ENCODE measurements at places on chromosomes 7 and 10.

- DNase-seq = no peak
Measured at GRCh38 chr7:126411032-126411820, 841.5 kb downstream of the GRM8 start.

DNA sequence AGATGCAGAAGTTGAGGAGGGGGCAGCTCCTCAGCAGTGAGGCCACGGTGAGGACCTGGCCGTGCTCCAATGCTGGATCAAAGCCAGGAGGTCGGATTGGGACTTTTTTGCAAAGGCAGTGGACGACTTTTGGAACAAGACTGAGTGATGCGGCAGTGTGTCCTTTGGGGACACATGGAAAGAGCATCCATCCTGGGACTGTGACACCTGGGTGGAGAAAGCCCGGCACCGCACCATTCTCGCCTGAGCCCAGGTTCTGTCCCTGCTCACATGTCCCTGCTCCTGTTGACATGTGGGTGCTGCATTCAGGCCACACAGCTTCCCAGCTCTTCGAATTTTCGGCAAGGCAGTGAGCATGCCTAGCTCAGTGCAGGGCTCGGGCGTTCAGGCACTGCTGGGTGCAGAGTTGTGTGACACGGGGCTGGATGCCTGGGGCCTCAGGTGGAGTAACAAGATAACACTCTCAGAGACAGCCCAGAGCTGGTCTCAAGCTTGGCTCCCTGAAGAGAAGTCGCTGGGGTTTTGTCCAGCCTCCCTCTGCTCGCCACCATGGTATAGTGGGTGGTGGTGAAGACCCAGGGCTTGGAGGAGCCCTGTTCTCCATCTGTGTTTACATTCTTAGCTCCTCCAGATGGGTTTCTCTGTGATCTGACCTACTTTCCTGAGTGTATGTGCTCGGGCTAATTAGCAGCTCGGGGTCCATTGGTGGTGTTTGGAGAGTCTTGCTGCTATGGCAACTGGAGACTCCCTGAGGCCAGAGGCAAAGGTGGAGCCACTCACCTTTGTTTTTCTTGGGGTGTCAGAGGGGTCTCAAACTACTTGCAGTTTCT, 111.7 kb upstream of the BTBD16 start:
- DNase-seq = no peak

DNA sequence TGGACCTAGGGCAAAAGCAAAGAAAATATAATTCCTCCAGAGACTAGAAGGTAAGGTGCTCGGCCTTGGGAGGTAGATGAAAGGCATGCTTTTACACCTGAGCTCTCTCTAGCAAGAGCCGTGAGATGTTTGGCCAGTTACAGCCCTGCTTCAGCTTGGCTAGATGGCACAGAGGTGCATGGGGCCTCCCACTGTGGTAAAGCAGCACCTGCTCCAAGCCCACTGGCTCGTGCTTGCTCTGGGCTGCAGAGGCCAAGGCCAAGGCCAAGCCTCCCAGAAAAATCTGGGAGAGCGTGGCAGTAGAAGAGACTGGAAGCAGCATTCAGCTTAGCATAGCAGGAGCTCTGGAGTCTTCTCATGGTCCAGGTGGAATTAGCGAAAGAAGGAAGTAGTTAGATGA, 31.0 kb upstream of the OPALIN start:
- no peak for DNase-seq

GRCh38 chr10:103282961-103283360, 6.0 kb downstream of the INA start:
- DNase-seq = no peak

- DNase-seq = no peak
Measured at GRCh38 chr7:85205754-85206153, 18.9 kb upstream of the SEMA3D start.

- no peak for DNase-seq
Measured at GRCh38 chr10:6493521-6494441, 86.3 kb downstream of the PRKCQ start.

DNA sequence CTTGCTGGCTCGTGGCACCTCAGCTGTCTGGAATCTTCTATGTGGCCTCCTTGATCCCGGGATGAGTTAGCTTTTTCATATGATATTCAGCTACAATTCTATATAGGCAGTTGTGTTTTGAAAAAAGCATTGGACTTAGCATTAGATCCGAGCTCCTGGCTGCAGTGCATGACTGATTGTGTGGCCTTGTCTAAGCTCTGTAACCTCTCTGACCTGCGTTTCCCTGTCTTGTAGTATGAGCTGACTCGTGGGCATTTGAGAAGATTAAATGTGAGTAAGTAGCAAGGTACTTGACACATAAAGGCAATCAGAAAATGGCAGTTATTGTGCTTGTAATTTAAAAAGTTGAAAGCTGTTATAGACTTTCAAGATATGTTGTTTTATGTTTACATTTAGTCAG, 85.9 kb downstream of the CCNY start:
- DNase-seq = no peak

- DNase-seq = no peak
Measured at GRCh38 chr10:71033396-71033980, 145.1 kb upstream of the PCBD1 start.

- DNase-seq = no peak
Measured at GRCh38 chr7:22979861-22980260, 34.1 kb downstream of the HYCC1 start.

- no peak for DNase-seq
Measured at GRCh38 chr7:26375726-26376174, 84.1 kb downstream of the SNX10 start.

DNA sequence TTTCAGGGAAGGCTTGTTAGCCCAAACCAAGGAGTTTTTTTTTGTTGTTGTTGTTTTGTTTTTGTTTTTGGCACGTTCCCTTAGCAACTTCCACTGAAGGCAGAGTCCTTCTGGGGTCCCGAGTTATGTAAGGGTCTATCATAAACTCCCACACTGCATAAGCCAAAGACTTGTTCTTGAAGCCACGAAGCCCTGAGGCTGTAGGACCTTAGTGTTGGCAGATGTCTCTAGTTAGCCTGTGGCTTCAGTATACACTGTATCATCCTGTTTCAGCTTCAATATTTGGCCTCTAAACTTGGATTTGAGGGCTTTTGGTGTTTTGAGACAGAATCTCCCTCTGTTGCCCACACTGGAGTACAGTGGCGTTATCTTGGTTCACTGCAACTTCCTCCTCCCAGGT, 13.6 kb downstream of the KPNA7 start:
- no peak for DNase-seq

DNA sequence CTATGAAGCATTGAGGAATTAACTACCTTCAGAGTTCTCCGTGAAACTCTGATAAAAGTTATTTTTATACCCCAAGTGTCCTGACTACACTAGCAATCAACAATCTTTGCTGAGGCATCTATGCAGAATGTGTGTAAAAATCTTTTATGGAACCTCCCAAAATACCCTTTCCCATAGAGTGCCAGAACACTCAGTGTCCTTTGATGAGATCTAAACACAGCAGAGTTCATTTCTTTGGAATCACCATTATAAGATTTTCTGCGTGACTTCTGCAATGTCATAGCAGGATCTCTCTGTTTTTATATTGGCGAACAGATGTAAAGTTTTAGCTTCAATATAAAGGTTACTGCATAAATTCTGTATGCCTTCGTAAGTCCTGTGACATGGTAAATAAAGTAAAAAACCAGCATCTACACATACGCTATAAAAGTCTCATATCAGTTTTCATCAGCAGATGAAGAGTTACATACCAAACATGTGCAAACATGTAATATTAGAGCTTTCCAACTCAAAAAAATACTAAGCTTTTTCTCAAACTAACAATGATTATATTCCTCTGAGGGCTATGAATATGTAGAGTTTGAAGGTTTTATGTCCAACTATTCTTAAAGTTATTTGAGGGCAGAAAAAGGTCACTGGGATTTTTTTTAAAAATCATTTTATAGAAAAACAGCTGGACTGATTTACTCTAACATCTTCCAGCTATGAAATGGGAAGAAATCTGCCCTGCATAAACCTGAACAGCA, 67.2 kb downstream of the SKIDA1 start:
- DNase-seq = no peak

DNA sequence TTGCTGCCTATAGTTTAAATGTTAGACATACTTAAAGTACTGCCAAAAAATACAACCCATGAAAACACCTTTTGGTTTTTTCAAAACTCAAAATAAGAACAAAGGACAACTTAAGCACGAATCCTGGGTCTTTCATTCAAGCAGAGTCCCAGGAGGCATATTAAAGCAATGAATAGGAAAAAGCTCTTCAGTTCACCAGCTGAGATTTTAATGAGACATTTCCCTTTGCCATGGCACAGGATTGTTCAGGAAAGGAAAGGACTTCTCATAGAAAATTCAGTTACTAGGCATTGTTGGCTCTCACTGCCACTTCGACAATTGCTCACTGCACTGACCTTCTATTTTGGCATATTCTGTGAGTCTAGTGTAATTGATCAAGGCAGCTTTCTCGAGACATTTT, 133.5 kb upstream of the FEZF1 start:
- DNase-seq = no peak

DNA sequence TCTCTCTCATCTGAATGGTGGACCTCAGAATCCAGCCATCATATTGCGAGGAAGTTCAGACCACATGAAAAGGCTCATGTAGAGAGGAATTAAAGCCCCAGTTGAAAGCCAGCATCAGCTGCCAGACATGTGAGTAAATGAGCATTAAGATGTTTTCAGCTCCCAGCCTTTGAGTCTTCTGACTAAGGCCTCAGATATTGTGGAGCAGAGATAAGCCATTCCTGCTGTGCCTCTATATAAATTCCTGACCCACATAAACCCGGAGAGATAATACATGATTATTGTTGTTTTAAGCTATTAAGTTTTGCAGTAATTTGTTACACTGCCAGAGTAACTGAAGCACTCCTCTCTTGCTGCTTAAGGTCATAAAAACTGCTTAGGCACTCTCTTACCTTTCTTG, 14.6 kb downstream of the FAM149B1 start:
- no peak for DNase-seq

DNA sequence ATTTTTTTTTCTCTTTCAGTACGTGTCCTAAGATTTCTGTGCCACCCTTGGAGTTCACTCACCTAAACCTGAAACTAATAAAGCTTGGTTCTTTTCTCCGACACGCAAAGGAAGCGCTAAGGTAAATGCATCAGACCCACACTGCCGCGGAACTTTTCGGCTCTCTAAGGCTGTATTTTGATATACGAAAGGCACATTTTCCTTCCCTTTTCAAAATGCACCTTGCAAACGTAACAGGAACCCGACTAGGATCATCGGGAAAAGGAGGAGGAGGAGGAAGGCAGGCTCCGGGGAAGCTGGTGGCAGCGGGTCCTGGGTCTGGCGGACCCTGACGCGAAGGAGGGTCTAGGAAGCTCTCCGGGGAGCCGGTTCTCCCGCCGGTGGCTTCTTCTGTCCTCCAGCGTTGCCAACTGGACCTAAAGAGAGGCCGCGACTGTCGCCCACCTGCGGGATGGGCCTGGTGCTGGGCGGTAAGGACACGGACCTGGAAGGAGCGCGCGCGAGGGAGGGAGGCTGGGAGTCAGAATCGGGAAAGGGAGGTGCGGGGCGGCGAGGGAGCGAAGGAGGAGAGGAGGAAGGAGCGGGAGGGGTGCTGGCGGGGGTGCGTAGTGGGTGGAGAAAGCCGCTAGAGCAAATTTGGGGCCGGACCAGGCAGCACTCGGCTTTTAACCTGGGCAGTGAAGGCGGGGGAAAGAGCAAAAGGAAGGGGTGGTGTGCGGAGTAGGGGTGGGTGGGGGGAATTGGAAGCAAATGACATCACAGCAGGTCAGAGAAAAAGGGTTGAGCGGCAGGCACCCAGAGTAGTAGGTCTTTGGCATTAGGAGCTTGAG, at the start of gene CFTR:
CFTR (plus strand) TSS at position 801 of the 830 bp plus-strand sequence. CDS start 70 bp downstream, outside the sequence.
- no peak for DNase-seq

All from iPS DF 6.9 (cell line).